ENCODE measurements at places on chromosomes 2 and 18.

DNA sequence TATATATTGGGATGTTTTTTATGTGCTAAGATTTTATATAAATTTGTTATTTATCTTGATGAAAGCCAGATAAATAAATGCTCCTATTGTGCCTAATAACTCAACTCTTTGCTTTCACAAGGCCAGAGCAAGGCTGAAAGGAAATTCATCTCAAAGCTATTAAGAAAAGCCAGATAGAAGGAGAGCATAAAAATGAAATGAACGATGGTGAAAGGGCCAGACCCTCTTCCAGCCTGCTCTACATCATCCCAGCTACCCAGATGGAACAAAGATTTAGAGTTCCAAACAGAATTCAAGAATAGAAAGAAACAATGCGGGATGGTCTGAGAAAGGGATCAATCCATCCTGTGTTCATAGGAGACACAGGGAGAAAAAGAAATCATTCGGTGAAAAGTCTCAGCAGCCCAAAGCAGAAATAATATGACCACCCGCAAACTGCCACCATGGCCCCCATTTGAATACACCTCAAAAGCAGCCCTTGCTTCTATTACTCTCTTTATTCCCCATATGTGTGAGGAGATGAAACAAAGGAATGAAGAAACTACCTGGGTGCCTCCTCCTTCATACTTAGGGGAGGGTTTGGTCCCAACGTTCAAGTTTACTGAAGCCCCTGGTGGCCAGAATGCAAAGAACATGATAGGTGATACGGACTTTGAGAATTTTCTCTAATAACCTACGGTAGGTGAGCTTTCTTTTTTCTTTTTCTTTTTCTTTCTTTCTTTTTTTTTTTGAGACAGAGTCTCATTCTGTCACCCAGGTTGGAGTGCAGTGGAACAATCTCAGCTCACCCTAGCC, 110.1 kb upstream of the FBXO11 start:
- DNase-seq = peak; percentile 2

- no peak for DNase-seq
Measured at GRCh38 chr2:17104454-17104853, 413.8 kb downstream of the RAD51AP2 start.

GRCh38 chr2:174337337-174338146, 2.8 kb downstream of the SP9 start:
- no peak for DNase-seq

- DNase-seq = no peak
Measured at GRCh38 chr2:77807531-77808215, 285.5 kb upstream of the LRRTM4 start.

DNA sequence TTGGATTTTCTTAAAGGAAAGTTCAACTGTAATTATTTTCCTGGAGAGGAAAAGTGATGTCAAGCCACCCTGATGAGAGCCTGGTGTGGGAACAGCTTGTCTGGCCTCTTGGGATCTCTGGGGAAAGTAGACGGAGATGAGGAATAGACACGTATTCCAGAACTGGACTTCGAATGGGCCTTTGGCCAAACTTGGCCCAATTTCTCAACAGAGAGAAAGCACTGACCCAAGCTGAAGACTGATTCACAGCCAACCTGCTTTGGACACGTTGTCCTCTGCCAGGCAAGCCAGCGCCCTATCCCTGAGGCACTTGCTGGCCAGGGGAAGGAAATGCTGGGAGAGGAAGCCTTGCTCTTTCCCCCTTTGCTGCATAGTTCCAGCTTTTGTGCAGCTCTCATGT, 70.8 kb upstream of the CTAGE1 start:
- no peak for DNase-seq
